ENCODE measurements at places on chromosomes 5 and 9. TPM values are rescaled to one million over a fixed set of nuclear protein-coding genes. Genes with fewer than 3 reads are reported as not detected.

GRCh38 chr5:6542421-6543345 lies 90.2 kb downstream of the NSUN2 start:
- DNase-seq = no peak

- DNase-seq = no peak
These were observed 855 bp upstream of the ARHGAP26 start for GRCh38 chr5:142769251-142769792.

- no peak for DNase-seq
These were observed 20.3 kb downstream of the PAEP start for GRCh38 chr9:135581636-135582426.

DNA sequence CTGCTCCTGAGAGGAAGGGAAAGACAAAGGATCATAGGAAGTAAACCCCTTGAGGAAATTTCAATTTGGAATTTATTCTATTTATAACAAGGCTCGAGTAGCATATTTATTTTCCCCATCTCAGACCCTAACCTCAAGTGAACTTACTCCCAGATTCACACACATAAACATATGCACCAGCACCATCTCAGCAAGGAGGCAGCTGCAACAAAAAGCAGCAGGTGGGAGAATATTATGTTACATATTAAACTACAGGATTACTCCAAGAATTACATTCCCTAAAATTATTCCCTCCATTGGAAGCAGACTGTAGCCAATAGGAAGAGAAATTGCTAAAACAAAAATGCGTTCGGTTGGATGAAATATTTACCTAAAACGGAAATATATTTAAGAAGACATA lies 108.4 kb upstream of the PRSS3 start:
- no peak for DNase-seq

- no peak for DNase-seq
These were observed 1107.0 kb upstream of the SEMA6A start for GRCh38 chr5:117681431-117682254.

DNA sequence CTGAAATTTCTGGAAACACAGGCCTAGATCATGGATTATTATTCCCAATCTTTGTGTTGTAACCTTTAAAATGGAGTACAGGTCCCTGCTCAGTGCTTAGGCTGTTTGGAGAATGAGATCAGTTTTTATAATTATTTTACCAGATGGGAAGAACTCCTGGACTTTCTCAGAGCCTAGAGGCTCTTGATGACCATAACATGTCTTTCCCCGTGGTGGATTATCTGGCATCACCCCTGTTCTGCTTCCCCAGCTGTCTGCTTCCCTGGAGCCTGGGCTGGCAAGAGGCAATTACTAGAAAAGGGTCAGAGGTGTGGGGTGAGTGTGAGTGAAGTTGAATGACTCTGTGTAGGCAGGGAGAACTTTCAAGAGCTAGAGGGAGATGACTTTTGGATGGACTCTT lies 143.0 kb downstream of the CARTPT start:
- DNase-seq = no peak

- no peak for DNase-seq
These were observed 35.6 kb upstream of the NSMF start for GRCh38 chr9:137494550-137495351.

DNA sequence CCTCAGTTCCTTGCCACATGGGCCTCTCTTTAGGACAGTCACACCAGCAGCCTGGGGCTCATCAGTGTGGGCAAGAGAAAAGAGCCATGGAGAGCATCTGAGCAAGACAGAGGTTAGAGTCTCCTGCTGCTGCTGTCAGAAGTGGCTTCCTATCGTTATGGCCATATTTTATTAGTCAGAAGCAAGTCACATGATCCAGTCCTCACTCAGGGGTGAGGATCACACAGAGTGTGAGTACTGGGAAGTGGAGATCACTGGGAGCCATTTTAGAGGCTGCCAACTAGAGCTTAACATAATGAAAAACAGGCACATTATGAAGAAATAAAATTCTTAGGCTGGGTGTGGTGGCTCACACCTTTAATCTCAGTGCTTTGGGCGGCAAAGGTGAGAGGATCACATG lies 62.0 kb downstream of the DIRAS2 start:
- no peak for DNase-seq

DOLK gene
- total RNA-seq = 30.0 TPM

SH3GL2 gene
- not detected for total RNA-seq

Measured in HFFc6 (cell line).